ENCODE measurements at places on chromosomes 4 and X.

GRCh38 chrX:65706041-65706828, 38.8 kb downstream of the MSN start:
- DNase-seq: peak; percentile 40

DNA sequence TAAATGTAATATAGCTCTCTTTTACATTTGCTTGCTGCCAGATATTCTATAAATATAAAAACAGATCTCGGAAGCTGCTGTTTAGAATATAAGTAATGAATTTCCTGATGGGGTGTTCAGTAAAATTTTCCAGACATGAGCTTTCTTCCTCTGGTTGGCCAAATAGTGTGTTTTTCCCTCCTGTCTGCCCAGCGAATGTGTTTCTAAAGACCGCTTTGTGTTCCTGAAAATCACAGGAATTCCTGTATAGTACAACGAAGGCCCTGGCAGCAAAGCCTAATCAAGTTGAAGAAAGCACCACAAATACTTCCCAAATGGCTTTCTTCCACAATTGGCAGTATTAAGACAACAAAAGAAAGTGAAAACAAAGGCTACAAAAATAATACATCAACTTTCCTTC, 494.1 kb downstream of the INPP4B start:
- no peak for DNase-seq

- DNase-seq: peak; percentile 32
Measured at GRCh38 chr4:139988863-139989765, 164.9 kb downstream of the MAML3 start.

GRCh38 chr4:7781993-7782392, 157.7 kb downstream of the AFAP1 start:
- DNase-seq: no peak

DNA sequence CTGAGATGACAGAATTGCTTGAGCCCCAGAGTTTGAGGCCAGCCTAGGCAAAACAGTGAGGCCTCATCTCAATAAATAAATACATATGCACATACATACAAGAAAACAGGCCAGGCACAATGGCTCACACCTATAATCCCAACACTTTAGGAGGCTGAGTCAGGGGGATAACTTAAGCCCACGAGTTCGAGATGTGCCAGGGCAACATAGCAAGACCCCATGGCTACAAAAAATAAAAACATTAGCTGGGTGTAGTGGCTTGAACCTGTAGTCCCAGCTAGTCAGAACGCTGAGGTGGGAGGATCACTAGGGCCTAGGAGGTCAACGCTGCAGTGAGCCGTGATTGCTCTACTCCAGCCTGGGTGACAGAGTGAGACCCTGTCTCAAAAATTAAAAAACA, 51.6 kb upstream of the NEUROG2 start:
- DNase-seq: no peak

GRCh38 chr4:92198711-92199110, 105.1 kb upstream of the GRID2 start:
- DNase-seq: no peak

DNA sequence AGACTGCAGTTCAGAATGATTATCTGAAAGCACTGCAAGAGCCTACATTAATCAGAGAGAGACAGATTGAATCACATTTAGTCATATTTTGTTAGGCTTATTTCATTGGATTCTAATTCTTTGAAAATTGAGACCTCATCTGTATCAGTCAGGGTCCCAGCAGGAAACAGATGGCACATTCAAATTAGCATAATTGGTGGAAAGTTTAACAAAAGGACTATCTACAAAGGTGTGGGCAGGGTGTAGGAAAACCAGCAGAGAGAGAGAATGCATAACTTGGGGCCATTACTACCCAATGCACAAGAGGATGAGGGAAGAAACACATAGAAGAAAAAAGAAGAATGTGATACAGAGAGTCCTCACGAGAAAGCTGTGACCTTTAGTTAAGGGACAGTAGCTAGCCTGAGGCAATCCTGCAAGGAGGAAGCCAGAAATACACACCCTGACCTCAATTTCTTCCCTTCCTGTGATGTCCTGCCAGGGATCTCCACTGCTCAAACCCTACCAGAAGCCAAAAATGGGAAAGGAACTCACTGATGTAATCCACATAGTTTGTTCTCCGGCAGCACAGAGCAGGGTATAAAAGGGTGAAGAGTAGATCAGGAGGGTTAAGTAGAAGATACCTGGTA, 17.7 kb upstream of the XKRX start:
- no peak for DNase-seq

All from stimulated activated CD4-positive, alpha-beta T cell treated with anti-CD3 and anti-CD28 coated beads, TNF-alpha, amount 100 ng/mL, for 48 hours (primary cell).